ENCODE measurements at places on chromosomes 2 and 18. TPM values are rescaled to one million over a fixed set of nuclear protein-coding genes. Genes with fewer than 3 reads are reported as not detected.

Gene GALNT3
- total RNA-seq = 41.5 TPM

Gene PRKRA
- 48.1 TPM for total RNA-seq

Gene TUBA3E
- total RNA-seq = not detected

Gene MERTK
- total RNA-seq = 33.5 TPM

Gene PPIL3
- total RNA-seq = 30.8 TPM

Gene UCN
- 0.68 TPM for total RNA-seq

Gene SERPINB13
- total RNA-seq = not detected

Gene IL18R1
- 12.4 TPM for total RNA-seq

Gene ZC3H6
- 18.9 TPM for total RNA-seq

Gene FOXD4L1
- 0.39 TPM for total RNA-seq

GRCh38 chr18:49645841-49646351 is 84.0 kb downstream of the LIPG start:
- peak; percentile 66 for DNase-seq

- DNase-seq = no peak
These were observed 59.0 kb downstream of the TMEM247 start for GRCh38 chr2:46538393-46538792.

DNA sequence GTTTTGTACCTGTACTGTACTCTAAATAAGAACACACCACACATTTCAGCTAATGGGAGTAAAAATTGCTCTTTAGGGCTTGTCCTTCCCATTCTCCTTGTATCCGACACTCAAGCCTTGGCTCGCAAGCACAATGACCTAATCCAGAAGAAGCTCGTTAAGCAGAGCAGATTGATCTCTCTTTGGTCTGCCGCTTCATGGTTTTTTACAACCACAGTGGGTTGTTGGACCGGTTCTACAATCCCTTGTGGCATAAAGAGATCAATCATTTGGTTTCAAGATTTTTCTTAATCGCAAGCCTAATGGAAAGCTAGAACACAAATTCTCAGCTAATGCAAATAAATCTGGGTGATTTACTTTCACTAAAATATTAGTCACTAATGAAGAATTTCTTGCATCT is 662.1 kb downstream of the LRP1B start:
- peak; percentile 45 for DNase-seq

- DNase-seq = no peak
These were observed 177.7 kb downstream of the PIEZO2 start for GRCh38 chr18:10971717-10972116.

- no peak for DNase-seq
These were observed 9.4 kb upstream of the RALB start for GRCh38 chr2:120243211-120243610.

- DNase-seq = no peak
These were observed 24.1 kb downstream of the CABLES1 start for GRCh38 chr18:23159344-23159743.

- no peak for DNase-seq
These were observed 19.1 kb downstream of the NETO1 start for GRCh38 chr18:72848503-72849237.

GRCh38 chr18:27276479-27276878 is 91.4 kb upstream of the CHST9 start:
- DNase-seq = no peak

DNA sequence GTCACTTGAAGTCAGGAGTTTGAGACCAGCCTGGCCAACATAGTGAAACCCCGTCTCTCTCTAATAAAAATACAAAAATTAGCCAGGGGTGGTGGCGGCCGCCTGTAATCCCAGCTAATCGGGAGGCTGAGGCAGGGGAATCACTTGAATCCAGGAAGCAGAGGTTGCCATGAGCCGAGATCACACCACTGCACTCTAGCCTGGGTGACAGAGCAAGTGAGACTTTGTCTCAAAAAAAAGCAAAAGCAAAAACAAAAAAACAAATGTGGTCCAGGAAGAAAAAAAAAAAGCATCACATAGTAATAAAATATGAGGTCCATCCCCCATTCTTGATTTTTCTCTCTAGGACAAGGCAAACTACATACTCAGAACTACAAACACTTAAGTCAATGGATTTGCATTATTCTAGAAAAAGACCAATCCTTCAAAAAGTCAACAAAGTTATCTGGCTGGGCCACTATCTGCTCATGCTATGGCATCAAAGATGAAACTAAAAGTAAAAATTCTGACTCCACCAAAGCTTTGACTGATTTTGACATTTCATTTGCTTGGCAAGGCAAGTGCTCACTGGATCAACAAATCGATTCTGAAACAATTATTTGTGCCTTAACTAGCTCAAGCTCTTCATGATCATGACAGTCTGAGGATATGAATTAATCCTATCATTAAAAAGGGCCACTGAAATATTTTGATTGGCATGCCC is 28.4 kb downstream of the MEX3C start:
- no peak for DNase-seq

GRCh38 chr2:120984452-120985173 is 248.9 kb downstream of the GLI2 start:
- no peak for DNase-seq

GRCh38 chr18:50790948-50791347 is 28.9 kb downstream of the MRO start:
- no peak for DNase-seq

DNA sequence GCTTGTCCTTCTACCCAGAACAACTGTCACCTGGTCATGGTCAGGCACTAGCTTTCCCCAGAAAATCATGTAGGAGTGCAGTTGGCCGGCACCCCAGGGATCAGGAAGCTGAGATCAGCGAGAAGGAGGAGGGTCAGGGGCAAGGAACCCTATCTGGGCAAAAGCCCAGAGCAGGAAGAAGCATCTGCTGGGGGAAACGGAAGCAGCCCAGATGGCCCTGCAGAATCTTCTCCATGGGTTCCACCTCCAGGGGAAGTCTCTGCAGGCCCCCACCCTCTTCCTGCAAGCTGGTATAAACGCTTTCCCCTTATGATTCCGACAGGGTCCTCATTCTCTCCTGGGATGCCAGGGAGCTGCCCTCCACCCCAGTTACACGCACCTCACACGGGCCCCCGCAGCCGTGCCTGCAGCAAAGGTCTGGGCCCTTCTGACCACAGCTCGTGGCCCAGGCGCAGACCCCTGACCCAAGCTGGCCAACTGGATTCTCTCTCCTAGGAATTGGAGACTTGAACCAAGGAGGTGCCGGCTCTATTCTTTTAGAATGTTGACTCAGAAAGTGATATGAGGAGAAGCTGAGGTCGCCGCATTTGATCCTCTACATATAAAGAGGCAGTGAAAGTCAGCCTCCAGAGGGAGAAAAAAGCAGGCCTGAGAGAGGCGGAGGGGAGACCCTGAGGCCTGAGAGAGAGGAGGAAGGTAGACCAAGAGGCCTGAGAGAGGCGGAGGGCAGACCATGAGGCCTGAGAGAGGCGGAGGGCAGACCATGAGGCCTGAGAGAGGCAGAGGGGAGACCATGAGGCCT is 71.0 kb downstream of the STPG4 start:
- DNase-seq = no peak

- no peak for DNase-seq
These were observed 81.9 kb upstream of the COL5A2 start for GRCh38 chr2:189261431-189261841.

DNA sequence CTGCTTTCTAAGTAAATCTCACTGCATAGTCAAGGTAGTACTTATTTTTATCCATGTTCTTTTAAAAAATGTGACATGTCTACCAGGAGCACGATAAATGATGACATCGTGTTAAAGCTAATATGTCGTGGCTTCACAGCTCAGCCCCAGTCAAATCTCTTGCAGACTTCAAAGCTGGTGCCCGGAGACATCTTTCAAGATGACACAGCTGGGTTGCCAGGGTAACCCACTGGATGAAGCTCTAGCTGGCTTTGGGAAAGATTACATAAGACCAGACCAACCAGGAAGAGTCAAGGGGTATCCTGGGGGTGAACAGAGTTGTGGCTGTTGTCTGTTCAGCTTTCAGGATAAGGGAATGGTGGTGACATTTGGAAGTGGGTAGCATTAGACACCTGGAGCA is 67.8 kb downstream of the VSNL1 start:
- no peak for DNase-seq

- no peak for DNase-seq
These were observed 15.3 kb downstream of the TET3 start for GRCh38 chr2:73999881-74000597.

DNA sequence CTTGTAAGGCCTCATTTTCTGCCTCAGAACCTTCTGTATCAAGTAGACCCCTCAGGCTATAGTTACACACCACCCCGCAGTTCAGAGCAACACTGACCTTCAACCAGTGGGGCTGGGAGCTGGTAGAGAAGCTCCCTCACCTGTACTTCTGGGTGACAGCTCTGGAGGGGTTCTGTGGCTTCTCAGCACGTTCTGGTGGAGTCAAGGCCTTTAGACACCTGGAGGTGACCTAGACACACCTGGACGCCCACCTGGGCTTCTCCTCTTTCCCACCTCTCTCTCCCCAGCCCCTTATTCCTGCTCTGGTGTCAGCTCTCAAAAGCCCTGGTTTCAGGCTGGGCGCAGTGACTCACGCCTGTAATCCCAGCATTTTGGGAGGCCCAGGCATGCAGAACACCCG is 7.3 kb upstream of the CIB4 start:
- no peak for DNase-seq

DNA sequence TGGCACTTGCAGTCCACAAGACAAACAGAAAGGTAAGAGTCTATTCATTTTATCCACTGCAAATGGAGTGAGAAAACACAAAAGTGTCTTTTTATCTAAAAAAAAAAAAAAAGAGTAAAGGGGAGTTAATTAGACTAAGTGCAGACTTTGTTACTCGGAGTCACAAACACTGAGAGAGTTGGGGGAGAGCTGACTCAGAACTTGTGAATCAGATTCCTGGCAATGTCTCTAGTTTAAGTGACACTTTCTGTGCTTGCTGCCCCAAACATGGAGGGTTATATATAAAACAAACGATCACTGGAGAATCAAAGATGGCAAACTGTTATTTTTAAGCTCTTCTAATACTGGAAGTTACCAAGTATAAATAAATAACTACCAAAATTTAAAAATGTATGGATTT is 505.8 kb upstream of the NRP2 start:
- no peak for DNase-seq

DNA sequence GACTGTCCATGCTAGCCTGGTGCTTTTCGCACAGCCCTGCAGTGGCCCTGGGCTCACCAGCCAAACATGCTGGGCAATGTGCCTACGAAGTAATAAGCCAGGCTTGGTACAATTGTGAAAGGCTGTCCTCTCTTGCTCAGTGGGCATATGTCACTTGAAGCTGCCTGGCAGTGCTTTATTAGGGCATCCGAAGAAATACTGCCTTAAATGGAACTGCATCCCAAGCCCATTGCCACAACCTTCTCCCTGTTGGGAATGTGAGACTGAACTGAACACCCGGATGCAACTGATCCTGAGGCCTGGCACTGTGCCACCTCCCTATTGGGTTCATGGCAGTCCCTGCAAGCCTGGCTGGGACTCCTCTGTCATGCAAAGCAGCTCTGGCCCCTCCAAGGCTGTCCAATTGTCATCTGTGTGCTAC is 15.9 kb downstream of the CAPG start:
- no peak for DNase-seq

GRCh38 chr2:210046851-210047500 is 44.5 kb downstream of the RPE start:
- no peak for DNase-seq

- no peak for DNase-seq
These were observed 40.4 kb downstream of the CYRIA start for GRCh38 chr2:16625201-16625729.

DNA sequence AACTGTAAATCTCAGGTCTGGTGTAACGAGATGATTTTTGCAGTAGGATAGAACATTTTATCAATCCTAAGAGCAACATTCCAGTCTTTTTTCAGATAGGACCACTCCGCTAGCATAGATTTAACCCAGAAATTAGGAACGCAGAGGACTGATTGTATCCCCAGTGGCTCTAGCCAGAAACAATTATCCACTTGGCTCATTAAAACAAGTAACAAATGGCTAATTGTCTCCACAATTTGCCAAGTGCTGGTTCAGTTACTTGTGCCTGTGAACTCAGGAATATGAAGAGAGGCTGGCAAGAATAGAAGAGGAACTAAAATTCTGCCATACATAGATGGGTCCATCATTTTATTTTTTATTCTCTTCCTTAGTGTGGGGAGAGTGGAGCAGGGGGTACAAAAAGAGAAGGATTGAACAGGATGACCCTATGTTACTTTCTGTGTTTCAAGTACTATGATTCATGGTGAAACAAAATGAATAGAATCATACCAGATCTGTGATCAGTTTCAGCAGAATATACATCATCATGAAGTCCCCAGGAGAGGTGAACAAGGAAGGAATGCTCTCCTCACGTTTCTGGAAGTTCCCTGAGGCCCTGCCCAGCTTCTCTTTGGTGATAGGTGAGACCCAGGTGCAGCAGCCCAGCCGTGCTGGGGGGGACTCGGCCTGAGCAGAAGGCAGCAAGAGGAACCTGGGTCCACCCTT is 121.6 kb downstream of the ARL4C start:
- no peak for DNase-seq

- DNase-seq = peak; percentile 76
These were observed 124.7 kb downstream of the CABLES1 start for GRCh38 chr18:23259701-23260681.

- no peak for DNase-seq
These were observed 46.7 kb downstream of the DAPL1 start for GRCh38 chr2:158841850-158842249.

DNA sequence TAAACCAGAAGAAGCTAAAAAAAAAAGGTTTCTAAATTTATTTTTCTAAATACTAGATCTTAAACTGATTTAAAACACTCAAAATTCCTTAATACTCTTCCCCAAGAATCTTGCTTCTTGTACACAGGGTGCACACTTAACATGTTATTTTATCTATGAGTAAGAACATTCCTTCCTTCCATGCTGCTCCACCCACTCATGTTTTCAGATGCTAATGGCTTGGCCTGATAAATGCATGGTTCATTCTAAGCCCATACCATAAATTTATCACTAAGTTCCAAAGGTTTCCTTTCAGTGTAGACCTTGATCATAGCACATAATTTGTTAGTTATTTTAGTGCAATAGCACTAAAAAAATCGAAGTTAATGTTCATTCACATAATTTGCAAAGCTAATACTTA is 8.1 kb downstream of the FBXO48 start:
- no peak for DNase-seq

- DNase-seq = no peak
These were observed 33.8 kb downstream of the CCDC93 start for GRCh38 chr2:117979911-117980701.

DNA sequence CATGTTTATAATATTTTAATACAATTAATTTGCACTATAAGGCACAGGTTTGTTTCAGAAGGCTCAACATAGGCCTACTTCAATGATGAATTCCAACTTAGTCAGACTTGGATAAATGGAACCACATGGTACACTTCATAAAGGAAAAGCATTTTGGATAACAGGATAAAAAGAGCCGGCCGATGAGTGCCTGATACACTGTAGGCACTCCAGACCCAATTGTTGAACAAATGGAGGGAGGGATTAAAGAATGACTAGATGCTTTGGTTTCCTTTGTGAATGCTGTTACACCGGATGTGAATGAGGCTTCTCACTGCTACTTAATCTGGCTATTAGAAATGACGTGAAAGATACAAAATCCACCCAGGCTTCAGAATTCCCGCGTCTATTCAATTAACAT is 104.1 kb upstream of the KCTD1 start:
- no peak for DNase-seq
